ENCODE measurements at places on chromosomes 7 and 10. TPM values are rescaled to one million over a fixed set of nuclear protein-coding genes. Genes with fewer than 3 reads are reported as not detected.

DNA sequence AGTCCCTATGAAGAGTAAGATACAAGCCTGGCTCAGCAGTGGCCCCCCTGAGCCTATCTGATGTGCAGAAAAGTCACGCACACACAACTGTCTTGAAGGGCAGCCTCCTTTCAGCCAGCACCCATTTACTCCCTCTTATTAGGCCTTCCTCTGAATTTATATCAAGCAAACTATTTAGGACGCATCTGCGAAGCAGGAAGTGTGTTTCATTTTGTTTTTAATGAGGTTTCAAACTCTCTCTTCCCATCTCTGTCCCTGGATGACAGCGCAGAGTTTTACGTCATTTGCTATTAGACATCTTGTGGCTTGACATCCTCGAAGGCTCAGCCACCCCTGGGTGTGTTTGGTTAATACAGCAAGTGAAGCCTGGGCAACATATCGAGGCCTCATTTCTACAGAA lies 79.5 kb downstream of the CUX1 start:
- H3K27ac ChIP-seq, result no peak overlapping the region
- no peak for DNase-seq
- H3K36me3 ChIP-seq, result no peaks in the 10 kb centered on the region
- no peak overlapping the region for H3K4me3 ChIP-seq

Gene NME8
- total RNA-seq, result not detected

GRCh38 chr7:137074391-137075030 lies 206.1 kb downstream of the CHRM2 start:
- H3K27me3 ChIP-seq, result no peaks in the 10 kb centered on the region
- H3K4me1 ChIP-seq, result no peaks in the 10 kb centered on the region
- no peaks in the 10 kb centered on the region for H3K36me3 ChIP-seq
- no peak for DNase-seq
- H3K4me3 ChIP-seq, result no peak overlapping the region
- H3K27ac ChIP-seq, result no peak overlapping the region

GRCh38 chr10:2076528-2076927 lies 339.2 kb upstream of the ADARB2 start:
- no peaks in the 10 kb centered on the region for H3K4me1 ChIP-seq
- DNase-seq, result no peak
- no peaks in the 10 kb centered on the region for H3K36me3 ChIP-seq
- no peak overlapping the region for H3K27ac ChIP-seq

GRCh38 chr10:54656643-54657042 lies 144.4 kb downstream of the PCDH15 start:
- no peaks in the 10 kb centered on the region for H3K36me3 ChIP-seq
- H3K27me3 ChIP-seq, result no peaks in the 10 kb centered on the region
- no peak for DNase-seq
- no peak overlapping the region for H3K4me3 ChIP-seq

DNA sequence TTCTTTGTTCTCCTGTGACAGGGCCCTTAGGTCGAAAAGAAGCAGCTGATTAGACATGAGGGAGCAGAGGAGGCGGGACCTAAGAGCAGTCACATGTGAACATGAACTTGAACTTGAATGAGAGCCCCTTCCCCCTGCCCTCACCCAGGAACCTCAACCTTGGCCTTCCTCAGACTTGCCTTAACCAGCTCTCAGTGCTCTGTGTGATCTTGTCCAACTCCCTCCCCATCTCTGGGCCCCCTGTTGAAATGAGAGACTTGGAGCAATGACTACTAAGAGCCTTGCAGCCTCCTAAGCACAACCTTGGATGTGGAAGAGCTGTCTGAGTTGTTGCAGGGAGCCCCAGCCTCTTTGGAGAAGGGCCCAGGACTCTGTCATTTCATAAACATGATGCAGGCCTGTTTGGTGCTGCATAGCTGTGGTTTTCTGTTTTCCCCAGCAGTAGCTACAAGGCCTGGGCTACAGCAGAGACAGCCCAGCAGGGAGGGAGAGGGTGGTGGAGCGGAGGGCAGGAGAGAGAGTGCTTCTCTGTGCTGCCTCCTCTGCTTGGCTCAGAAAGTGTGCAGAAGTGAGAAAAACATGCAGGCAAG lies 123.9 kb upstream of the ZMIZ1 start:
- H3K4me3 ChIP-seq, result no peak overlapping the region
- DNase-seq, result no peak
- no peak overlapping the region for H3K27ac ChIP-seq
- H3K27me3 ChIP-seq, result no peaks in the 10 kb centered on the region
- no peaks in the 10 kb centered on the region for H3K4me1 ChIP-seq
- H3K36me3 ChIP-seq, result no peaks in the 10 kb centered on the region

Gene GPR26
- not detected for total RNA-seq

Gene CALCR
- total RNA-seq, result not detected

DNA sequence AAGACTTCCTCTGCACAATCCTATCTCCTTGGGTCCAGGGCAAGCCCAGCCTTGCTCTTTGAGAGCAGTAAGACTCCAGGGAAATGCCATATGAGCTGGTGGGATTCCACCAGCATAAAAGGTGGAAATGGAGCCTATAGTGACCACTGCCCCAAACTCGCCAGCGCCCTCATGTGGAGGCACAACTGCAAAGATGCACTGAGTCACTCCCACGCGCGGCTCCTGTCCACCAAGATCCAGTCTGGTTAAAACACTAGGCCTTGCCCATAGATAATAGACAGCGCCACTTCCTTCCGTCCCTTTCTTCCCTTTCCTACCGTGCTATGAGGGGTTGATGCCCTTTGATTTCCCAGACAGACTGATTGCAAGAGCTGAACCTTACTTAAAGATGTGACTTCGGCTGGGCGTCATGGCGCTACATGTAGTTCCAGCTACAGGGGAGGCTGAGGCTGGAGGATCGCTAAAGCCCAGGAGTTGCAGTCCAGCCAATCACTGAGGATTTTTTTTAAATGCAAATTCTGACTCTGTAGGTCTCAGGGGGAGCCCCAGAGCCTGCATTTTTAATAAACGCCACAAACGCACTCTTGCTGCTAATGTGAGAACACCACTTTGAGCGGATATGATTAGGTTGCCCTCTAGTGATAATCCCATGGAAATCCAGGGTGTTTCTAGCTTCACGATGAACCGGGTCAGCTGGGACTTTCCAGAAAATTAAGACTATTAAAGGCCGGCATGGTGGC lies 136.5 kb downstream of the EPC1 start:
- no peak overlapping the region for H3K4me3 ChIP-seq
- no peaks in the 10 kb centered on the region for H3K36me3 ChIP-seq
- H3K27me3 ChIP-seq, result no peaks in the 10 kb centered on the region

Gene ADRA2A
- total RNA-seq, result not detected

Gene COL1A2
- total RNA-seq, result not detected

DNA sequence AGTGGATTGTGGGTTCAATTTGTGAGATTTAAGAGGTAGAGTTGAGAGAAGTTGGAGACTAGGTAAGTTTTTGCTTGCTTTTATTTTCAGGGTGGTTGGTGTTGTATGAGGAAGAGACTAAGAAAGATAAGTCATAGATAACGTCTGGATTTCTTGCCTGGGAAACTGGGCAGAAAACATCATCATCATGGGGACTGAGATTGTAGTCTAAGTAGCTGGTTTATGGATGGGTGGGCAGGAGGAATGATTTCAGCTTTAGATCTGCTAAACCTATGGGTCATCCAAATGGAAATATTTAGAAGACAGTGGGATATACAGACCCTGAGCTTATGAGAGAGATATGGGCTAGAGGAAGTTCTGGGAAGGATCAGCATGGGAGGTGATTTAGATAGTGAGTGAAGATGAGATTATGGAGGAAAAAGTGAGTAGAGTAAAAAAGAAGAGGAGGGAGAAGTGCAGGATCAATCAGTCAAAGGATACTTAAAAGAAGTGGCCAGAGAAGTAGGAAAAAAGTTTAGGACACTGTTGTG lies 169.8 kb downstream of the WNT2 start:
- DNase-seq, result no peak
- H3K36me3 ChIP-seq, result no peaks in the 10 kb centered on the region
- H3K27me3 ChIP-seq, result no peaks in the 10 kb centered on the region
- H3K27ac ChIP-seq, result no peak overlapping the region
- H3K4me3 ChIP-seq, result no peak overlapping the region

Gene PRSS37
- total RNA-seq, result not detected

Gene AMZ1
- total RNA-seq, result 1.6 TPM

Gene GPRIN2
- not detected for total RNA-seq

DNA sequence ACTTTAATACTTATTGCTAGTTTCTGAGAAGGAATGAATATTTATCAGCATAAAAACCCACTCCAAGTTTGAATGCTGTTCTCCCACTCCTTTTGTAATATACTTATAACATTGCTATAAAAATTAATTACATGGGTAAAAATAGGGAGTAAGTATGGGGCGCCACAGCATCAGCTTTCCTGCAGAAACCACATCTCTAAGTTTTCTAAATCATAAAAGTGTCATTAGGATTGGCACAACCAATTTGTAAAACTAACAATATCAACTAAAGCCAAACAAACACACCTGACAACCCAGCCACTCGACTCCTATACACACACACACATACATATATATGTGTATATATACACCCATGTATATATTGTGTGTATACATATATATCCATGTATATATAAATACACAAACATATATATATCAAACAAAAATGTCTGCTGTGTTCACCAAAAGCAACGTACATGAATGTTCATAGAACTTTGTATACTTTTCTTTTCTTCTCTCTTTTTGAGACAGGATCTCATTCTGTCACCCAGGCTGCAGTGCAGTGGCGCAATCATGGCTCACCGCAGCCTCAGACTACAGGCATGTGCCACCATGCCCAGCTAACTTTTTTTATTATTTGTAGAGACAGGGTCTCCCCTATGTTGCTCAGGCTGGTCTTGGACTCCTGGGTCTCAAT lies 14.8 kb upstream of the LRRC17 start:
- H3K27me3 ChIP-seq, result no peaks in the 10 kb centered on the region
- no peak for DNase-seq
- no peaks in the 10 kb centered on the region for H3K36me3 ChIP-seq
- no peak overlapping the region for H3K27ac ChIP-seq
- H3K4me3 ChIP-seq, result no peak overlapping the region

DNA sequence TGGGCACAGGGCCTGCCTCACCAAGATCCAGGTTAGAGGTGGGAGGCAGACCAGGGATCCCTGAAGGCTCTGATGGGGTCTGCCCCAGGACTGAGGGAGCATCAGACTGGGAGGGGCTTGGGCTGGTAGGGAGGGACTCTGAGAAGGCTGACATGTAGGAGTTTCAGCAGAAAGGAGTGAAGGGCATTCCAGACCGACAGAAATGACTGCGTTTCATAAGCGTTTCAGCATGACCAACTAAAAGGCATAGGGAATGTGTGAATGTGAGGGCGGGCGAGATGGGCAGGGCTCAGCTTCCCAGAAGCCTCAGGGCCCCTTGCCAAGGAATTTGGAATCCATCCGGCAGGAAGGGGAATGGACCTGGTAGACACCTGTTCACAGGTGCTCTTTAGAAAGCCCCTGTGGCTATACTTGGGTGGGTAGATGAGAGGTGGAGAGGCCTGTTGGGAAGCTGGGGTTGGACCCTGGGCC lies 24.9 kb upstream of the SLC29A3 start:
- no peak for DNase-seq
- H3K27ac ChIP-seq, result no peak overlapping the region
- H3K4me3 ChIP-seq, result no peak overlapping the region
- no peaks in the 10 kb centered on the region for H3K27me3 ChIP-seq
- H3K4me1 ChIP-seq, result no peaks in the 10 kb centered on the region

GRCh38 chr10:113957013-113957412 lies 86.7 kb upstream of the ADRB1 start:
- no peak for DNase-seq
- no peak overlapping the region for H3K4me3 ChIP-seq
- no peak overlapping the region for H3K27ac ChIP-seq
- H3K4me1 ChIP-seq, result peaks cover 45% of the 10 kb centered on the region

Gene INSYN2A
- total RNA-seq, result not detected

DNA sequence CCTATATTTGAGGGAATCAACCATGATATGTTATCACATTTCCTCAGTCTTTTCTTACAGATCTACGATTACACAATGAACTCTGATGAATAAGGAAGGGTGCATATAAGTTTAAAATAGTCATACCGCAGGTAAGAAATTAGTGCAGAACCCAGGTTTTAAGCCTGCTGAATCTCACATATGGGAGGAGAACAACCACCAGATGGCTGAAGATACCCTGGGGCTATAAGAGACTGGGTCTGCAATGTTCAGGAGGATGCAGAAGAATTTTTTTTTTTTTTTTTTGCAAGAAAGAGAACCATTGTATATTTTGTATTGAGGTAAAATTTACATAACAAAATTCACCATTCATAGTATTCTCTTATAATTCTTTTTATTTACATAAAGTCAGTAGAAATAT lies 372.3 kb upstream of the MYO3A start:
- no peak overlapping the region for H3K27ac ChIP-seq
- H3K27me3 ChIP-seq, result no peaks in the 10 kb centered on the region
- DNase-seq, result no peak
- H3K4me3 ChIP-seq, result no peak overlapping the region
- H3K4me1 ChIP-seq, result no peaks in the 10 kb centered on the region

DNA sequence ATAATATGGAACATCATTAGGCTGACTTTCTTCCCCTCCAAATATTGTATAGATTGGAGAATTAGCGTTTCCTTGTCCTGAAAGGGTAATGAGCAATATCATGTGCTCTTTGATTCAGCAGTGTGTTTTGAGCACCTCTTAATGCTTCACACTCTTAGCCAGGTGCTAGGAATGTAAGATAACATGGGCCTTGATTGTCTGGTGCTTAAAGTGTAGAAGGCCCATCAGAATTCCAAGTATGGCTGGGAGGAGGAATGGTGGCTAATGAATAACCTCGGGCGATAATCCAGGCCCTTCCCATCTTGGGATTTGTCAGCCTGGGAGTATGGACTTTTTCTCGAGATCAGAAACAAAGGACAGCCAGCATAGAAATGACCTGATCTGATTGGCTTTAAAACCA lies 8.6 kb downstream of the TSPAN13 start:
- H3K27me3 ChIP-seq, result no peaks in the 10 kb centered on the region
- no peak for DNase-seq

- no peaks in the 10 kb centered on the region for H3K36me3 ChIP-seq
- no peak for DNase-seq
- no peaks in the 10 kb centered on the region for H3K4me1 ChIP-seq
- no peaks in the 10 kb centered on the region for H3K27me3 ChIP-seq
- no peak overlapping the region for H3K4me3 ChIP-seq
- H3K27ac ChIP-seq, result no peak overlapping the region
Observed at GRCh38 chr7:87234949-87235348, 15.4 kb upstream of the TMEM243 start.

Gene OPN4
- total RNA-seq, result not detected

Gene ACTL6B
- not detected for total RNA-seq

DNA sequence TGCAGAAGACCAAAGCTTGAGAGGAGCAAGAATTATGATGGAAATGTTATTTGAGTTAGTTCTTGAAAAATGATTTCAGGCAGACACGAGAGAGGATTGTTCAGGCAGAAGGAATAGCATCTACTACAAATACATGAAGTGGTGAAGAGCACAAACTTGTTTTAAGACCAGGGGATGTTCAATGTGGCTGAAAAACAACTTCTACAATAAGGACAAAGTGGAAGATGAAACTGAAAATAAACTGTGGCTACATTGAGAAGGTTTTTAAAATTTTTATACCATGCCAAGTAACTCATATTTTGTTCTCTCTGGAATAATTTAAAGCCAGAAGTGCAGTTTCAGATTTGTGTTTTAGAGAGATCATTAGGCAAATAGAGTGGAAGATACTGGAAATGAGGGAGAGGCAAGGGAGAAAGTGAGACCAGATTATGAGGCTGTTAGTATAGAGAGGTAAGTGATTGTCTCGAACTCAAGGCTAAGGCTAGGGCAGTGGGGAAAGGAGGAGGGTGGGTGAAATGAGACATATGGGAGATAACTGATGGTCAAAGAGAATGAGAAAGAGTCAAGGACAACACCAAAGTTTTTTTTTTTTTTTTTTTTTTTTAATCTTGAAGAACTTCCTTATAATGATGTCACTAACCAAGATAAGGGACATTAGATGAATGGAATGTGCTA lies 115.4 kb downstream of the MDFIC start:
- no peaks in the 10 kb centered on the region for H3K4me1 ChIP-seq
- no peaks in the 10 kb centered on the region for H3K36me3 ChIP-seq
- H3K27ac ChIP-seq, result no peak overlapping the region
- H3K4me3 ChIP-seq, result no peak overlapping the region
- DNase-seq, result no peak

All from CD4-positive, alpha-beta memory T cell (primary cell).